ENCODE measurements at places on chromosomes 7 and 10.

GRCh38 chr7:68512466-68512865 lies 1085.8 kb upstream of the AUTS2 start:
- no peak for DNase-seq

- DNase-seq, result no peak
These were observed 21.1 kb downstream of the ZNF775 start for GRCh38 chr7:150400008-150400787.

- DNase-seq, result no peak
These were observed 413.5 kb upstream of the SEMA3D start for GRCh38 chr7:85600395-85600794.

- no peak for DNase-seq
These were observed 195.3 kb downstream of the PPP1R9A start for GRCh38 chr7:95102662-95103061.

DNA sequence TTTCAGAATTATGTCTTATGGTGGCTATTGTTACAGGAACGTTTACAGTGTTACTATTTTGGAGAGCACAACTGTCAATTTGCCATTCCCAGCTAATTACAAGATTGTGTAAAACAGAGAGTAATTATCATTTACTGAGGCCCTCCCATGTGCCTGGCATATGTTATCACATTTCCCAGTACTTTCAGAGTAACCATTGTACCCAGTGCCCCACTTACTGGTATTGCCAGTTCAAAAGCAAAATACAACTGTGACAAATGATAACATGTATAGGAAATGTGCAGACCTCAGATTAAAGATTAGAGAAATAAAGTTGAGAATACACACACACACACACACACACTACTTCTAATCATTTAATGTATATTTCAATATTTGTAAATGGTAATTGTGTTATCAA lies 572.5 kb downstream of the POM121L12 start:
- no peak for DNase-seq

DNA sequence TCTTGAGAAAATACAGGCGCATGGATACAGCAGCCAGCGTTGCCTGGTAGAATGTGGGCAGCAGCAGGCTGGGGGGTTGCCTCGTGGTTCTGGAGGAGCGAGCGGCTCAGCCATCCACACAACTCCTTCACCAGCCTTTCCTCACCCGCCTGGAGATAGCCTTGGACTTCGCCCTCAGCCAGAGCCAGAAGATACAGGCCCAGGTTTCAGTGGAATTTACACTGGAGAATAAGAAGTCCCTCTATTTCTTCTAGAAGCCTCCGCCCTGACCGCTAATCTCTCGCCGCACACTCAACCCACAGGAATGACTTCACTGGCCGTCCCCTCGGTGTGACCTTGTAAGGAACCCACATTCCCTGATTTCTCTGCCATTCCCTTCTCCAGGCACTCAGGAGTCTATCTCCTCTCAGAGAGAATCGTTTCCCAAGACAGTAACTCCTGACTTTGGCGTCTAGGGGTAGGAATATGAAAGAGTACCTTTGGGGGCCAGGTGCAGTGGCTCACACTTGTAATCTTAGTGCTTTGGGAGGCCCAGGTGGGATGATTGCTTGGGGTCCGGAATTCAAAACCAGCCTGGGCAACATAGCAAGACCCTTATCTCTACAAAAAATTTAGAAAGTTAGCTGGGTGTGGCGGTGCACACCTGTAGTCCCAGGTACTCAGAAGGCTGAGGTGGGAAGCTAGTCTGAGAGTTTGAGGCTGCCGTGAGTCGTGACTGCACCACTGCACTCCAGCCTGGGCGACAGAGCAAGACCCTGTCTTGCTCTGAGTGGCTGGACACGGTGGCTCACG lies 52.0 kb upstream of the ECHDC3 start:
- DNase-seq, result no peak

DNA sequence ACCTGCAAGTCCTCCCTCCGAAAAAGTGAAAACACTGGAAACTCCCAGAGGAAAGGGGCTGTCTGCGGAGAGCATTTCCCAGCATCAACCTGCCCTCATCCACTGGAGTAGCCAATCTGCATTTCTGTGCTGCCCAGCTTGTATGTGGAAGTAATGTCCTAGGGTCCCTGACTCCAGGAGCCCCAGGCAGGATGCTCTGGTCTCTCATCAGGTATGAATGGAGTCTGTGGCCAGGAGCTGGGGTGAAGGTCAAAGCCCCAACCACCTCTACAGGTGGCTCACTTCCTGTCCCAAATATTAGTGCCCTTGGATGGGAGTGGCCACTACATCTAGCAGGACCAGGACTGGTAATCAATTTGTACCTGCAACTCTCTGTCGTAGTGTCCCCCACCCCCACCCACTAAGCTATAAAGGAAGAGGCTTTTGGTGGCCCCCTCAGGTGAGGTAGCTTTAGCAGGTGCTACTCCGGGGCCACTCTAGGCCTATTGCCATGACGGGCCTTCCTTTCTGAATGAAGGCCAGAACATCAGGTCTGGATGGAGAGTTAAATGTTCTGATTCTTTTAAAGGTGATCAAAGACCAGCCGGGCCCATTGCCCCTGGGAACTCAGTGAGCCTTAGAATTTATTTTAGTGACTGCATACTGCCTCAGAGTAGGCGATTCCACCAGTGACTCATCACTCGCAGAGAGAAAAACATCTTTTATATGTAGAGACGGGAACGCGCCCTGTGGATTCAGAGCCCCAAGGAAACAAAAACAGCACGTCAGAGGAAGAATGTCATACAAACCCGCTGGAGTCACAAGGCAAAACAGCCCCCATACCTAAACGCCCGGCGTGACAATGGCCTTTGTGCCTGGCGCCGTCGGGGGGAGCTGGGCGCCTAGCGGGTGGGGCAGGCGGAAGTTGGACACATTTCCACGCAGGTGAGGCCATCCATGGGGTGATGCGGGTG lies 13.0 kb downstream of the EN2 start:
- no peak for DNase-seq

- DNase-seq, result no peak
These were observed 40.6 kb downstream of the NOD1 start for GRCh38 chr7:30437823-30438574.

- DNase-seq, result no peak
These were observed 80.9 kb upstream of the APBB1IP start for GRCh38 chr10:26357203-26357602.

DNA sequence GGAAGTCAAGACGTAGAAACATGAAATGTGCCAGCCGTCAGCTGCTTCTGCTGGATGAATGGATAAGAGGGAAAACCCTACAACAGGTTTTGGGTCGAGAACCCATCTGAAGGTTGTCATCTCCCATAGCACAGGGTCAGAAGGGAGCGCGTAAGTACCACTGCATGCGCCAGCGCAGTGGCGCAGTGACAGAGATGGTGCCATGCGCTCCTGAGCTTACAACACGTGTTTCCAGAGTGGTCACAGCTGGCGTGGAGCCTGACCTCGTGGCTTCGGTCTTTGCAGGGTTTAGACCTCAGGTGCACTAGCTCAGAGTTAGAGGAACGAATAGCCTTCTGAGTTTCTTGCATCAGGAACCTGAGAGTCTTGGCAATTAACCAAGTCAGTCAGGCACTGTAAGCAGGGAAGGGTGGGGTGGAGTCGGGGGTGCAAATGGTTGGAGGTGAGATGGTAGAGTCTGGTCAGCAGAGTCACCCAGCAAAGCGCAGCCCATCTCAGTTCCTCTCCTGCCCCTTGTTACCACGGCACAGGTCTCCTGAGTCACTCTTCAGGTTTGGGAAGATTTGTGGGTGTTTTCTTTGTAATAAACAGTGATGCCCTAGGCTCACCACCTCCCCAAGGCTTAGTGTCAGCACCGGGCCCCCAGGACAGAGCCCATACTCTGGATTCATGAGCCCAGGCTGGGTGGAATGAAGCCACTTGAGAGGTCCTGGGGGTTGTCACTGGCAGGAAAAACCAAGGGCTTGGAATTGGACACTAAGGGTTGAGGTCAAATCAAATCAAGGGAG lies 84.1 kb upstream of the PPIF start:
- DNase-seq, result no peak

DNA sequence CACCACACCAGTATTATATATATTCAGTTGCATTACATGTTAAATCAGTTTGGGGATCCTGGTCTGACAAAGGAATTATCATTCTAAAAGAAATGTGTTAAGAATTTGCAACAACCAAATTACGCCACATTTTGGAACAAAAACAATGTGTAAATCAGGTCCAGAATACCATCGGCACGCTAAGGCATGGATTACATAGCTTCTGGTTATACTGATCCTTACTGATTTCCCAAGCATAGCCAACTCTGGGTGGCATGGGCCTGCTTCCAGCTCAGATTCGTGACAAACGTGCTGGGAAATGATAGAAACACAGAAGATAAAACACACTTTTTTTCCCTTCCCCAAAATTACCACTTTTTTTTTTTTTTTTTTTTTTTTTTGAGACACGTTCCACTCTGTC lies 660.0 kb downstream of the SORCS1 start:
- no peak for DNase-seq

- DNase-seq, result no peak
These were observed 163.2 kb upstream of the ZNF32 start for GRCh38 chr10:43811871-43812270.

DNA sequence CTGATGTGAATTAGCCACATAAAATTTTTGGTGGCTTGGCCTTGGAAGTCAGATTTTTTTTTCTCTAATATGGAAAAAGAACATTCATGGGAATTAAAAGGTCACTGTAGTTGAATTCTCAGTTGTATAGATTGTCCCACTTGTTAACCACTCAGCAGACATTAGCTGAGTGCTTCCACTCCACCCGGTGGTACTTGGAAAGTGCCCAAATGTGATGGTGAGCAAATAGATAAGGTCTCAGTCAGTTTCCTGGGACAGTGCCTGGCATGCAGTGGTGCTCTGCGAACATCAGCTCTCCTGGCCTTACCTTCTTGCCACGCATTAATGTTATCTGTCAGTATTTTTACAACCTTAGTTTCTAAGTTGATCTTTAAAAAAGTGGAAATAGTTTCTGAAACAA lies 1.4 kb downstream of the ATP5F1C start:
- no peak for DNase-seq

GRCh38 chr7:144508702-144509101 lies 105.2 kb upstream of the NOBOX start:
- DNase-seq, result no peak

DNA sequence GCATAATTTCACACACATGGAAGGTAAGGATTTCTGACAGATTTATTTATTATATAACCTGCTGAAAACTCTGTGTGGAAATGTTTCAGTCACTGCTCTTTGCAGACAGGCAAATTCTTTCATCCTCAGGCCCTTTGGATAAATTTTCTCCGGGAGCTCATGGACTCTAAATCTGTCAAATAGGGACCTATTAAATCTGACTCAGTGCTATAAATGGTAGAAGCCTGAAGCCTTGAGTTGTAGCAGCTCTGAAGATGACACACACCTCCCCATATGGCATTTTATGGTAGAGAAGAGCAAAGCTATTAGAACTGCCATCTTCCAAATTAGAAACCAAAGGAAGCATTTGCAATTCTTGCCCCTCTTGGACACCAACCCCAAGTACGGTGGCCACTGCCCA lies 808.7 kb downstream of the XPNPEP1 start:
- DNase-seq, result no peak

GRCh38 chr10:73909540-73910115 lies 1.3 kb upstream of the PLAU start:
- no peak for DNase-seq

GRCh38 chr10:100419911-100420449 lies 42.8 kb upstream of the WNT8B start:
- no peak for DNase-seq

- no peak for DNase-seq
These were observed 110.1 kb downstream of the CCNY start for GRCh38 chr10:35446439-35446838.

DNA sequence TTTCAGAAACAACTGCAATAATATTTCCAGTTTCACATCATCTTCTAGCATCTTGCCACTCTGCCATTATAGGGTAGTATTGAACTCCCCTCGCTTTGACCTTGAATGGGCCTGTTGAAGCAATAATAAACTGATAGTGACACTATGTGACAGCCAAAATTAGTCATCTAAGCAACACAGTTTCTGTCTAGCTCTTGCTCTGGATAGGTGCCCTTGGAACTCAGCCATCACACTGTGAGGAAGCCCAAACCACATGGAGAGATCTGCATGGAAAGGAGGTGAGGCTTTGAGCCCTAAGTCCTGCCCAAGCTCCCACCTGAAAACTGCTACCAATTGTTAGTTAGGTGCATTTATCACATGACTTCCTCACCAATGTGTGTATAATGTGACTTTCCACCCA lies 18.1 kb upstream of the KCND2 start:
- no peak for DNase-seq

DNA sequence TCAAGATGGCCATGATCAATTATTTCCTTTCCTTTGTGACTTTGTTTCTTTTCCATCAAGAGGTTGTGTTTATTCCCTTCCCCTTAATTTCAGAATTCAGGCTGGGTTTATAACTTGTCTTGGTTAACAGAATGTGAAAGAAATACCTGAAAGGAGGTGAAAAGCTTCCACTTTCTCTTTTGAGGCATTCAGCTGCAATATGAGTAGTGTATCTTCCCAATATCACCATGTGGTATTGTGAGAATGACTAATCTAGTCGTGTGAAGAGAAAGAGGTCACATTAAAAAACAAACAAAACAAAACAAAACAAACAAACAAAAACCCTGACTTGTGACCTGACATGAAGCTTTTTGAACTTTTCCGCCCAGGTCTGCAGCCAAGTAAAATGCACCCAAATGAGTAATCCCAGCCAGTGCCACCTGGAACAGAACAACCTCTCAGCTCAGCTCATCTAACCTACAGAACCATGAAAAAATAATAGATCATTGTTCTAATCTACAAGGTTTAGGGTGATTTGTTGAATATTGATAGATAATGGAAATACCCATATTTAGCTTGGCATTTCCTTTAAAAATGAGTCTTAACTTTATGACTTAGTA lies 70.8 kb upstream of the TEX47 start:
- no peak for DNase-seq

DNA sequence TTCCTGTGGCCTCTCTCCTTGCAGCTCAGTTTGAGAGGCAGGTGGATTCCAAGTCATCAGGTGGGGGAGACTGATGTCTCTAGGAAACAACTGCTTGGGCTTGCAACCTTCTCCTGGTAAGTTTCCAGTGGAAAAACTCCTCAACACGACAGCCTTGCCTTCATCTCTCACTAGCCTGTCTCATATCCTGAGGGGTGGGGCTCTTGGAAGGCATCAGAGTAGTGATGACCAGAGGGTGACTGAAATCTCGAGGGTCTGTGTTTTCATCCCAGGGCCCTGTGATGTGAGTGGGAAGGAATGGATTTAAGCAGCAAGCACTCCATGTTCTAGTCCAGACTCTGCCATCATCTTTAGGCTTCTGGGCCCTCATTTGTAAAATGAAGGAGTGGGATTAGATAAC lies 107.0 kb downstream of the NRP1 start:
- DNase-seq, result no peak
